ENCODE measurements at places on chromosomes 16 and 17. TPM values are rescaled to one million over a fixed set of nuclear protein-coding genes. Genes with fewer than 3 reads are reported as not detected.

The SLC16A11 gene
- total RNA-seq: 1.8 TPM

DNA sequence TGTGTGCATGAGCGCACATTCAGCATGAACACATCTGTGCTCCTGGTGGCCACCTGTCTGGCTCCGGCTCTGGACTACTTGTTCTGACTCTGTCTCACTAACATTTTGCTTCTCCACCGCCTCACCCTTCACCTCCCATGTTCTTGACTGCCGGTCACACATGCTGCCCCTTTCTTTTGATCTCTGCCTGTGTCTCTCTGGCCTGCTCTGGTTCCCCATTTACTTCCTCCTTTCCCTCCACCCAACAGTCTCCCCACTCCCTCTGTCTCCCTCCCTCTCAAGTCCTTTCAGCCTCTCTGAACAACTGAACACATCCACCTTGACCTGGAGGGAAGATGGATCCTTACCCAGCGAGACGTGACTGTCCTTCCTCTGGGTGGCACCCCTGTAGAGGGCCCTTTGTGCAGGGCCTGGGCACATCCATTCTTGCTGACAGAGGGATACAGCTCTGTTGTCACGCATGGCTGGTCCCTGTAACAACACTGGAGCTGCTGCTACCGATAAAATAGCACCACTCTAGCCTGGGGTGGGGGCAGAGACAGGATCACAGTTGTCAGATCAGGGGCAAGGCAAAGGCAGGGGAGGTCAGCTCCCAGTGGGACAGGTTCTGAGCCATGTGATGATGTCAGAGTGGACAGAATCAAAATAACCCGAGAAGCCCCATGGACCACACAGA is 11.0 kb downstream of the ZSCAN32 start:
- H3K4me1 ChIP-seq: peaks cover 7% of the 10 kb centered on the region
- H3K4me3 ChIP-seq: no peak overlapping the region
- no peaks in the 10 kb centered on the region for H3K27me3 ChIP-seq
- no peak overlapping the region for H3K27ac ChIP-seq
- DNase-seq: no peak
- peaks cover 94% of the 10 kb centered on the region for H3K36me3 ChIP-seq

DNA sequence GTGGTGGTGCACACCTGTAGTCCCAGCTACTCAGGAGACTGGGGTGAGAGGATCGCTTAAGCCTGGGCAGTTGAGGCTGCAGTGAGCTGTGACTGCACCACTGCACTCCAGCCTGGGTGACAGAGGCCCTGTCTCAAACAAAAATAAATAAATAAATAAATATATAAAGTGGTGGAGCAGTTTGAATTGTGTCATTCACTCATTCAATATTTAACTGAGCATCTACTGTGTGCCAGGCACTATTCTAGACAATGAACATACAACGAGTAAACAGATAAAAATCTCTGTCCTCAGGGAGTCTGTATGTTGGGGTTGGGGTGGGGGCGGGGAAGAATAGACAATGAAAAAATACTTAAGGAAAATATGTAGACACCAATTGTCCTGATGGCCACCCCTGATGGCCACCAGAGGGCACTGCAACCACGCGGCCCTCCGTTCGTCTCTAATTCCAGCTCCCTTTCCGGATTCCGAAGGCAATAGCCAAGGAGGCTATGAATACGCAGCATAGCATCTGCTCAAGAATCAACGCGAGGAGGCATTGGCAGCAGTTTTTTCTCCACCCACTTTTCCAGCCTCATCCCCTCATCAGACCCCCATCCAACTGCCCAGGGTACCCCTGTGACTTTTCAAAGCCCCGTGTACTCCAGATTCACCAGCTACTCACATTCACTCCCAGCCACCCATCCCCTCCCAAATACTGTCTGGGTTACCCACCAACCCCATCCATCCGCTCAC is 21.4 kb downstream of the QPRT start:
- DNase-seq: peak; percentile 73
- H3K36me3 ChIP-seq: no peaks in the 10 kb centered on the region
- H3K27me3 ChIP-seq: no peaks in the 10 kb centered on the region
- H3K4me1 ChIP-seq: peaks cover 29% of the 10 kb centered on the region

- no peak overlapping the region for H3K4me3 ChIP-seq
- peaks cover 26% of the 10 kb centered on the region for H3K27me3 ChIP-seq
- DNase-seq: no peak
- no peaks in the 10 kb centered on the region for H3K36me3 ChIP-seq
- H3K4me1 ChIP-seq: peaks cover 1% of the 10 kb centered on the region
Measured at GRCh38 chr17:77526728-77527350, 386.1 kb downstream of the SEC14L1 start.

- no peaks in the 10 kb centered on the region for H3K4me1 ChIP-seq
- H3K27me3 ChIP-seq: peaks cover 13% of the 10 kb centered on the region
- DNase-seq: no peak
- no peak overlapping the region for H3K27ac ChIP-seq
- H3K36me3 ChIP-seq: no peaks in the 10 kb centered on the region
Measured at GRCh38 chr17:13070732-13071131, 52.9 kb upstream of the ELAC2 start.

- peaks cover 2% of the 10 kb centered on the region for H3K36me3 ChIP-seq
- H3K4me1 ChIP-seq: peaks cover 18% of the 10 kb centered on the region
- H3K27me3 ChIP-seq: no peaks in the 10 kb centered on the region
- peak overlapping the region; percentile 58 for H3K4me3 ChIP-seq
- peak overlapping the region; percentile 73 for H3K27ac ChIP-seq
Measured at GRCh38 chr16:85046931-85047866, 19.6 kb downstream of the KIAA0513 start.
